SJSA1 (cell line): ENCODE measurements at places on chromosomes 6 and 20. TPM values are rescaled to one million over a fixed set of nuclear protein-coding genes. Genes with fewer than 3 reads are reported as not detected.

Gene DDO
- total RNA-seq, result 0.53 TPM in 1 of 2 replicates, not detected in the other

Gene SLC17A1
- total RNA-seq, result not detected in 2 replicates

Gene VNN1
- total RNA-seq, result not detected in 2 replicates

Gene CYP39A1
- total RNA-seq, result 1.6 and 2.1 TPM in 2 replicates

Gene SLC22A16
- not detected in 2 replicates for total RNA-seq

Gene ZNF311
- not detected in 2 replicates for total RNA-seq

Gene GSTA2
- not detected in 2 replicates for total RNA-seq

Gene RALGAPA2
- 5.9 and 7.5 TPM in 2 replicates for total RNA-seq

Gene TBC1D22B
- total RNA-seq, result 4.4 and 6.6 TPM in 2 replicates

Gene RIMS1
- 0.08 TPM in 1 of 2 replicates, not detected in the other for total RNA-seq

Gene OR10C1
- not detected in 2 replicates for total RNA-seq

Gene C6orf120
- 34.0 and 44.7 TPM in 2 replicates for total RNA-seq

Gene KLHDC3
- 109 and 118 TPM in 2 replicates for total RNA-seq

Gene SCRT2
- total RNA-seq, result not detected in 2 replicates

Gene KIF6
- total RNA-seq, result not detected in 2 replicates

Gene OR12D3
- not detected in 2 replicates for total RNA-seq
